ENCODE measurements at places on chromosomes 16 and 17.

- no peak for DNase-seq
These were observed 547 bp upstream of the ZNF48 start for GRCh38 chr16:30394592-30395154.

GRCh38 chr16:17311333-17312093 is 159.2 kb downstream of the XYLT1 start:
- no peak for DNase-seq

DNA sequence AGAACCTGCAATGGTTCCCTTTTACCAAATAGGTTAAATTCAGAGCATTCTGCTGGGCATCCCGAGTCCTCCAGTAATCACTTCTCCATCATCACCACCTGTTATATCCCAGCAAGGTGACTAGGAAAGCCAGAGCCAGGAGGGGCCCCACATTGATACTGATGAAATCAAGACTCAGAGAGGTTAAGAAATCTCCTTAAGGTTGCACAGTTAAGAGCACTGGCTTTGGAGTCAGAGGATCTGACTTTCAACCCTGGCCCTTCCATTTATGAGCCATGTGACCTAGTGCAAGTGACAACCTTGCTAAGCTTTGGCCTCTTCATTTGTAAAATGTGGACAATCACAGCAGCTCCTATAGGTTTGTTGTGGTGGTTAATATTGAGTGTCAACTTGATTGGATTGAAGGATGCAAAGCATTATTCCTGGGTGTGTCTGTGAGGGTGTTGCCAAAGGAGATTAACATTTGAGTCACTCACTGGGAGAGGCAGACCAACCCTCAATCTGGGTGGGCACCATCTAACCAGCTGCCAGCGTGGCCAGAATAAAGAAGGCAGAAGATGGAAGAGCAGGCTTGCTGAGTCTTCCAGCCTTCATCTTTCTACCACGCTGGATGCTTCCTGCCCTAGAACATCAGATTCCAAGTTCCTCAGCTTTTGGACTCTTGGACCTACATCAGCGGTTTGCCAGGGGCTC is 194.2 kb upstream of the ASIC2 start:
- no peak for DNase-seq

DNA sequence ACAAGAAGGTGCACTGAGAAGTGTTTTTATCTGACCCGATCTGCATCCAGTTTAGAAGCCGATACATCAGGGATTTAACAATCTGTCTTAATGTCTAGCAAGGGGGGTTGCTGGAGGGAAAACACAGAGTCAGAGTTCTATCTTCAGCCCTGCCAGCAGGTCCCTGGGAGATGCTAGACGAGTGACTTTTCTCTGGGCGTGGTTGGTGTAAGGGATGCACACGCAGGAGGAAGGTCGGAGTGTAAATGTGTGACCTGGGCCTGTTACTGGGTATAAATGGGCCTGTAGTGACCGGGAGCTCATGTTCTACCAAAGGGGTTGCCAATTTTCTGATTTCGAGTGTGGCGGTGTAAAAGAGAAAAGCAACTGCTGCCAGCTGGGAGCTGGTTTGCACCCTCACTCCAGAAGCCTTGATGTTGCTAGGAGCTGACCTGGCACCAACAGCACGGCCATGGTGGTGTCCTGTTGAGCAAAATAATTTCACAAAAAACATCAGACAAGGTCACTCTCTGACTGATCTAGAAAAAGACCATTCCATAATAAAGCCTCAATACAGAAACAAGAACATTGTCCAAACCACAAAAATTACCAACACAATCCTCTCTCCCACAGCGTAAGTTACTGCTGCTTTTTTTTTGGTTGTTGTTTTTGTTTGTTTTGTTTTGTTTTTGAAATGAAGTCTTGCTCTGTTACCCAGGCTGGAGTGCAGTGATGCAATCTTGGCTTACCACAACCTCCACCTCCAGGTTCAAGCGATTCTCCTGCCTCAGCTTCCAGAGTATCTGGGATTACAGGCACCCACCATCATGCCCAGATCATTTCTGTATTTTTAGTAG is 1.3 kb upstream of the KCTD13 start:
- DNase-seq = no peak

DNA sequence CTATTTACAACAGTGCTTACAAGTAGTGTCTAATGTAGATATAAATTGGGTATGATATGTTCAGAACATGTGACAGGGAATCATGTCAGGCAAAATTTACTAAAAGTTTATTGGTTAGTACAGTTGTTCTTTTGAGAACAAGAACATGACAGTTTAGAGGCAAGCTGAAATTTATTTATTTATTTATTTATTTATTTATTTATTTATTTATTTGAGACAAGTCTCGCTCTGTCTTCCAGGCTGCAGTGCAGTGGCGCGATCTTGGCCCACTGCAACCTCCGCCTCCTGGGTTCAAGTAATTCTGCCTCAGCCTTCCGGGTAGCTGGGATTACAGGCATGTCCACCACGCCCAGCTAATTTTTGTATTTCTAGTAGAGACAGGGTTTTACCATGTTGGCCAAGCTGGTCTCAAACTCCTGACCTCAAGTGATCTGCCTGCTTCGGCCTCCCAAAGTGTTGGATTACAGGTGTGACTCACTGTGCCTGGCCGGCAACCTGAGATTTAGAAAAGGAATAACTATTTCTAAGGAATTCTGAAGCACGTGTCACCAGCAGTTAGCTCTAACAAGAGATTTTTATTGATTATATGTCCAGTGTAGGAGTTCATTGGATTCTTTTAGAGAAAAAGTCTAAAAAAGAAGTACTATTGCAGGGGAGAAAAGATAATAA is 24.9 kb downstream of the MRTFB start:
- DNase-seq = no peak

DNA sequence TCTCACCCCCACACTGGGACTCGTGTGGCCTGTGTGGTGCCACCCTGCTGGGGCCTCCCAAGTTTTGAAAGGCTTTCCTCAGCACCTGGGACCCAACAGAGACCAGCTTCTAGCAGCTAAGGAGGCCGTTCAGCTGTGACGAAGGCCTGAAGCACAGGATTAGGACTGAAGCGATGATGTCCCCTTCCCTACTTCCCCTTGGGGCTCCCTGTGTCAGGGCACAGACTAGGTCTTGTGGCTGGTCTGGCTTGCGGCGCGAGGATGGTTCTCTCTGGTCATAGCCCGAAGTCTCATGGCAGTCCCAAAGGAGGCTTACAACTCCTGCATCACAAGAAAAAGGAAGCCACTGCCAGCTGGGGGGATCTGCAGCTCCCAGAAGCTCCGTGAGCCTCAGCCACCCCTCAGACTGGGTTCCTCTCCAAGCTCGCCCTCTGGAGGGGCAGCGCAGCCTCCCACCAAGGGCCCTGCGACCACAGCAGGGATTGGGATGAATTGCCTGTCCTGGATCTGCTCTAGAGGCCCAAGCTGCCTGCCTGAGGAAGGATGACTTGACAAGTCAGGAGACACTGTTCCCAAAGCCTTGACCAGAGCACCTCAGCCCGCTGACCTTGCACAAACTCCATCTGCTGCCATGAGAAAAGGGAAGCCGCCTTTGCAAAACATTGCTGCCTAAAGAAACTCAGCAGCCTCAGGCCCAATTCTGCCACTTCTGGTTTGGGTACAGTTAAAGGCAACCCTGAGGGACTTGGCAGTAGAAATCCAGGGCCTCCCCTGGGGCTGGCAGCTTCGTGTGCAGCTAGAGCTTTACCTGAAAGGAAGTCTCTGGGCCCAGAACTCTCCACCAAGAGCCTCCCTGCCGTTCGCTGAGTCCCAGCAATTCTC is 27.4 kb downstream of the STH start:
- no peak for DNase-seq
